GOT3 (cell line): ENCODE measurements at places on chromosomes 11 and 22.

DNA sequence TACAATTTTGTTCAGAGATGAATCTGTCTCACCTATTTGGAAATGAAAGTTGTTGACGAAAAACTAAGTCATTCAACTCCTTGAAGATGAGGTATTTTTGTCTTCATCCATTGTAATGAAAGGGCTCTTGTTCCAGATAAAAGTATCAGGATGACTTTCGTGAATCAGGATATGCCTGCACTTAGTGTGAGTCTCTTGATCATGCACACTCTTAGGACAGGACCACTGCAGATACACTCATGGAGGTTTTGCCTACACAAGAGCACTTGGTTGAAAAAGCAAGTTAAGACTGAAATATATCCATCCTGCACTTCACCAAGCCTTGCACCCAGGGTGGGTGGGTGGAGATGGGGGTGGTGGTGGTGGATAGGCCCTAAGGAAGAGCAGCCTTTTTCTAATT is 120.8 kb upstream of the MTMR2 start:
- no peak for DNase-seq

- DNase-seq, result no peak
These were observed 102.4 kb downstream of the MORC2 start for GRCh38 chr22:30866216-30866615.

DNA sequence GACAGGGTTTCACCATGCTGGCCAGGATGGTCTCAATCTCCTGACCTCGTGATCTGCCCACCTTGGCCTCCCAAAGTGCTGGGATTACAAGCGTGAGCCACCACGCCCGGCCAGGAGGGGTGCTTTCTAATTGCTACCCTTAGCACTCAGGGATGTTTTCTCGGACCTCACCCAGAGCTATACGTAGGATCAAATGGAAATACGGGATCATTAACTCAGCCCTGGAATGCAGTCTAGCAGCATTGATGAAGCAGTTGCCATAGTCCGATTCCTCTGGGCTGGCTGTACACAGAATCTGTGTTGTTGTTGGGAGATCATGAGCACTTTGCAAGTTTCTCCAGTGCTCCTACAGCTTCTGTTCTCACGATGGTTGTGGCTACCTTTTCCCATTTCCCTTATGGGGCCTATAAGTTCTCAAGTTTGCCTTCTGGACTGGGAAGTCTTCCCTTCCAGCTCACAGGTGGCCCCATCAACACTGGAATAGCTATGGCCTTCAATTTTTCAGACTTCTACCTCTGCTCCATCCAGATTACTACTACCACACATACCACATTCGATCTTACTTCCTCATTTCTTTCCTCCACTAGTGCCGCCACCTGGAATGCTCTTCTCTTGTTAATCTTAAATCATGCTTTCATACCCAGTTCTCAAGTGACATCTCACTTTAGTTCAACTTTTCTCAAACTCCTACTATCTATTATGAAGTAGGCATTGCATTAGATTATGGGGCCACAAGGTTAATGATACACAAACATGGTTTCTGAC is 16.1 kb upstream of the PCF11 start:
- DNase-seq, result no peak

- no peak for DNase-seq
These were observed 50.9 kb downstream of the CCDC34 start for GRCh38 chr11:27312110-27312509.

DNA sequence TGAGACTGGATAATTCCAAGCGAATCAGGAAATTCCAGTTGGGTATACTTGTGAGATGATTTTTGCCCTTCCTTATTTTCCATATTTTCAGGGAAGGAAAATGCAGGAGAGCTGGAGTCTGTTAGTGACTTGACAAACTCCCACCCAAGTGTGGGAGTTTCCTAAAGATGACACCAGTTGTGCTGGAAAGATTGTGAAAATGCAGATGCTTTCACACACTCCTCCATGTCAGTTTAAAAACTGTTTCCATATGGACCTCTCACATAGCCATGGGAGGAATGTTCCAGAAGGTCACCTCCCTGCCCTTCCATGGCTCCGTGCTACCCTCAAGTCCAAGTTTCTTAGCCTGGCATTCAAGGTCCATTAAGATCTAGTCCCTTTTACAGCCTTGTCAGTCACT is 350.7 kb upstream of the NARS2 start:
- no peak for DNase-seq
